Left renal cortex interstitium (tissue), 4 donors: ENCODE measurements at places on chromosomes 1 and 21. TPM values are rescaled to one million over a fixed set of nuclear protein-coding genes. Genes with fewer than 3 reads are reported as not detected.

- no peak for DNase-seq
Measured at GRCh38 chr1:90291431-90292216, 296.7 kb downstream of the ZNF326 start.

GRCh38 chr1:68278221-68278620, 45.9 kb upstream of the WLS start:
- DNase-seq = no peak

DNA sequence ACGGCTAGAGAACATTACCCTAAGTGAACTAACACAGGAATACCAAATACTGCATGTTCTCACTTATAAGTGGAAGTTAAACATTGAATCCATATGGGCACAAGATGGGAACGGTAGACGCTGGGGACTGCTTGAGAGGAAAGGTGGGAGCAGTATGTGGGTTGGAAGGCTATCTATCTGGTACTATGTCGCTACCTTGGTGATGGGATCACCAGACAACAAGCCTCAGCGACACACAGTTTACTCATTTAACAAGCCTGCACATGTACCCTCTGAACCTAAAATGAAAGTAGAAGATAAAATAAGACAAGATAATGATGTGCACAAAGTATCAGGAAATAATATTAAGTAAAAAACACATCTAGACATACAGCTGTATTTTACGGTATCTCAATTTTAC, 819 bp downstream of the PYHIN1 start:
- no peak for DNase-seq

DNA sequence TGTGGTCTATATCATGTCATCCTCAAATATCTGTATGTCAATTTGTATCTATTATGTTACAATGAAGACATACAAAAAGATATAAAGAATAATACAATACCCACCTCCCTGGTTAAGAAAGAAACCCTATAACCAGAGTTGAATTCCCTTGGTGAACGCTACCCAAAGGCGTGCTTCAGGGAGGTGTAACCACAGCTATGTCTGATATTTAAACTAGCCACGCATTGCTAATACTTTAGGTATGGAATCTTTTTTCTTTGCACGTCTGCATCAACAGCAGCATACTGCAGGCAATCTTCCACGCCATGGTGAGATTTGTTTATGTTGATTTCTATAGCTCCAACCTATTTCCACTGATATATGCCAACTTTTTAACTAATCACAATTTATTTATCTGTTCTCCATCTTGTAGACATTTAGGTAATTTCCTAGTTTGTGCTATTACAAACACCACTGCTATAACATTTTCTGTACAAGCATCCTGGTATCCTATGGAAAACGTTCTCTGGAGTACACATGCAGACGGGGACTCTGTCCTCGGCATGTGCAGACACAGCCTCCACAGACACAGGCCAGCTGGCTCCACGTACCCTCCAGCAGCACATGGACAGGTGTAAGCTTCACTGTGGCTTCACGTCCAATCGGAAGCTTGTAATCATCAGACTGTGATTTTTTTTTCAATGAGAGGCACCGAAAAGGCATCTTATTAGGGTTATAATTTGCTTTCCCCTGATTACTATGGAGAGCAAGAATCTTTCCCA, 58.5 kb downstream of the HSF2BP start:
- no peak for DNase-seq

GRCh38 chr1:101506541-101507164, 269.8 kb downstream of the S1PR1 start:
- no peak for DNase-seq

- DNase-seq = no peak
Measured at GRCh38 chr1:42152119-42152518, 1.1 kb upstream of the GUCA2B start.

DNA sequence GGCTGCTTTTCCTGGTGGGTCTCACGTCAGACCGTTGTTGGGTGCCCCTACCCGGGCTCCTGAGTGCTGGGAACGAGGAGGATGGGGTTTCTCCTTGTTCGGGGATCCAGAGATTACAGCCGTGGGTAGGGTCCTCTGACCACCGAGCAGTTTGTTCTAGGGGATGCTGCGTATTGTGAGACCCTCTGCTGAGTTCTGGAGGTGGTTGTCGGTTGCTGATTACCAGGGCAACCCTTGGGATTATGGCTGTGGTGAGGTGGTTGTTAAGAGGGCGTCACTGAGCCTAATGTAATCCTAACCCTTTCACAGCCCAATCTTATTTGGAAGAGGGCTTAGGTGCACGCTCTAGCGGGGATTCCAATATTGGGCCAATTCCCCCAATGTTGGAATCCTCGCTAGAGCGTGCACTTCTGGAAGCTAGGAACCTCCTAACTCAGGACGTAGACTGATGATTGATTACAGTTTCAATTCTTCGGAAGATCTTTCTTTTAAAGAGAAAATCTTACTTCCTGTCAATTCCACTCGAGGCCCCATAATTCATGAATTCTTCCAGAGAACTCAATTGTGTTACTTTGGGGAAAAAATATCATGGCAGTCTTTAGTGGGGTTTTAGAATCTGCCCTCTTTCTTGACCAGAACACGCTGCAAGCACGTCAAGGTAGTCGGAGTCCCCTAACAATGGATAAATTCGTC, 483 bp downstream of the TCEANC2 start:
- DNase-seq = no peak

- no peak for DNase-seq
Measured at GRCh38 chr21:33834801-33835500, 80.7 kb downstream of the ATP5PO start.

GRCh38 chr1:247417831-247418230, 1.9 kb downstream of the NLRP3 start:
- no peak for DNase-seq

- no peak for DNase-seq
Measured at GRCh38 chr1:238826891-238827290, 559.5 kb upstream of the CHRM3 start.

DNA sequence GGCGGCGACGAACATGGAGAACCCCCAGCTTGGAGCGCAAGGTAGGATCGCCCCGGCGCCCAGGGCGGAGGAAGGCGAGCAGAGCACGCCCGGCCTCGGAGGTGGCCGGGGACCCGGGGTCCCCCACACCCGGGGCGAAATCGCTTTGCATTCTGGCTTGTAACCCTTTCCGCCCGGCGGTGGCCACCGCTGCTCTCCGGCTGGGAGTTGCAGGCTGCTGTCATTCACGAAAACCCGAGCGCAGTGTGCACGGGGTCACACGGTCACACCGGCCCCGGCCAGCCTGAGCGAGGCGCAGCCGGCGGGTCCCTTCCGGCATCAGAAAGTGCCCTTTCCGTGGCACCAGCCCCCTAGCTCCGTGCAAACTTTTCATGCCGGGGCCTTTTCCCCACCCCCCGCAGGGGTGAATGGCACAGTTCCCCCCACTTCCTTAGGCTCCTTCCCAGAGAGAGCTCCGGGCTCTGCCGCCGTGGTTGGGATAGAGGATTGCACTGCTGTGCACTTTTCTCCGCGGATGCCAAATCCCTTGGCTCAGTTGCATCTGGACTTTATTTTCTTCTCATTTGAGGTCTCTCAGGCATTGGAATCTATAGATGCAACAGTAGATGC, 802 bp downstream of the KAZN start:
- DNase-seq = no peak

DNA sequence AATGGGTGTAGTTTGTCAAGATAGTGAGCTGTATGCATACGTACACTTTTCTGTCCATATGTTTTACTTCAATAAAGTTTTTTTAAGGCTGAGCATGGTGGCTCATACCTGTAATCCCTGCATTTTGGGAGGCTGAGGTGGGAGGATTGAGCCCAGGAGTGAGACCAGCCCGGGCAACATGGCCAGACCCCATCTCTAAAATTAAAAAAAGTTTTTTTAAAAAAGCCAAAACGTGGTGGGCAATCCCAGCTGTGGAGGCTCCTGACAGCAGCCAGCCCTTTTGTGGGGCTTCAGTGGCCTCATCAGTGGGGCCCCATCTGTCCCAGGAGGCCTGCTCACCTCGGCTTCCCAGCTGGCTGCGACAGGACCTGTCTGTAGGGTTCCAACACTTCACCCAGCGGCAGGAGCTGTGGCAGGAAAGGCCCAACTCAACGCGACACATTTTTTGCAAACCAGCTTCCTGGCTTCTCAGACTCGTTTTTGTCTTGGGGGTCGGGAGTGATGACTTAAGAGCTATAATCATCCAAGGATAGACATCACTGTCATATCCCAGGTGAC, 56.9 kb upstream of the LBR start:
- DNase-seq = no peak

- DNase-seq = no peak
Measured at GRCh38 chr1:154992721-154993571, 440 bp upstream of the LENEP start.

- no peak for DNase-seq
Measured at GRCh38 chr1:53606651-53607051, 132.3 kb downstream of the GLIS1 start.

DNA sequence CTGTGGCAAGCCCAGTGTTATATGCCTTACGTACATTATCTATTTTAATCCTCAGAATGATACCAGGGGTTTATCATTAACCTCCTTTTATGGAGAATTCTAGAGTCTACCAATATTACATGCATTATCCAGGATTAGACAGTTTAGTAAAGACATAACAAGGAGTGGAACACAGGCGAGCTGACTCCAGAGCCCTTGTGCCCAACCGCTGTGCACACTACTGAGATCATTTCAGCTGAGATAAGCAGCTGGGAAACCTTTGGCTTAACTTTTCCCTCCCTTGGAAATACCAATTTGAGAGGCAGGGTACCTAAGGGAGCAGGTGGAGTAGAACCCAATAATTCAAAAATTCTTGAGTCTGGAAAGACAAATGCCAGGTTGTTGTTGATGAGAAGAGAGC, 59.8 kb upstream of the ATP1B1 start:
- DNase-seq = no peak

- DNase-seq = no peak
Measured at GRCh38 chr1:110255392-110255787, 45.3 kb downstream of the KCNC4 start.

DNA sequence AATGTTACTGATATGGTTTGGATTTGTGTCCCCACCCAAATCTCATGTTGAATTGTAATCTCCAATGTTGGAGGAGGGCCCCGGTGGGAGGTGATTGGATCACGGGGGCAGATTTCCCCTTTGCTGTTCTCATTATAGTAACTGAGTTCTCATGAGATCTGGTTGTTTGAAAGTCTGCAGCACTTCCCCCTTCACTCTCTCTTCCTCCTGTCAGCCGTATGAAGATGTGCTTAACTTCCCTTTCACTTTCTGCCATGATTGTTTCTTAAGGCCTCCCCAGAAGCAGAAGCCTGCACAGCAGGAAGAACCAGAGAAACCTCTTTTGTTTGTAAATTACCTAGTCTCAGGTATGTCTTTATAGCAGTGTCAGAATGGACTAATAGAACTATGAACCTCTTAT, 28.4 kb downstream of the TRIM33 start:
- DNase-seq = no peak

- no peak for DNase-seq
Measured at GRCh38 chr21:15468368-15468767, 261.4 kb upstream of the USP25 start.

DNA sequence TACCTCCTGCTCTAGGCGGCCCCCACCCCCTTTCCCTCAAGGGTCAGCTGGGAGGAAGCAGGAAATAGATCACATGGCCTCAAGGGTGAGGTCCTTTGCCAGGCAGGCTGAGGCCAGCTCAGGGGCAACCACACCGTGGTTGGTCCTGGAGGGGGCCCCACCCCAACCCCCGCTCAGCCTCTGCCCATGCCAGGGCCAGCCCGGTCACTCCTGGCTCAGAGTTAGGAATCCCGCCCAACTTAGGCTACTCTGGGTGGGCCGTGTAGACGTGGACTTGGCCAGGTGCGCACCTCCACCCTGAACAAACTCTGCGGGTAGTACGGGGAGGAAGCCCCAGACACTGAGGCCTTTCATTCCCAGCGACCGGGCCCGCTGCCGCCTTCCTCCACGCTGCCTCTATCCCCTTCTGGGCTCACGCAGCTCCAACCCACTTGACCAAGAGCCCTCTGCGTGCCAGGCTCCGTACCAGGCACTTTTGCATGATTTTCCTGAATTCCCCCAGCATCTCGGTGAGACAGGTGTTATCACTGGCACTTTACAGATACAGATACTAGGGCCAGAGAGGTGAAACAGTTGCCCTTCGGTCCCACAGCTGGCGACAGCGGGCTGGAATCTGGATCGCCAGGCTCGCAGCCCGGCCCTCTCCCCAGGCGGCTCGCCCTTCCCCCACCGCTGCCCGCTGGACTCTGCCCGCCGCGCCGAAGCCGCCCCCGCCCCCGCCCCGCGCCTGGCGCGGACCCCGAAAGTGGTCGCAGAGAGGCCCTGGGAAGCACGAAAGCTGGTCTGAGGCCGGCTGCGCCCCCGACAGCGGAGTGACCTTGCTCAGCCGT, 769 bp downstream of the GALE start:
- no peak for DNase-seq

The KRTAP12-2 gene
- polyA plus RNA-seq = not detected

The KRTAP10-8 gene
- not detected for polyA plus RNA-seq

The AMY2A gene
- 0.31 TPM for polyA plus RNA-seq

The TMEM82 gene
- polyA plus RNA-seq = 4.2 TPM

The IL10 gene
- polyA plus RNA-seq = 0.14 TPM

The LAX1 gene
- polyA plus RNA-seq = 0.17 TPM

The UQCRHL gene
- polyA plus RNA-seq = 1.4 TPM
